IPS DF 6.9 (cell line): ENCODE measurements at places on chromosomes 3 and 15.

DNA sequence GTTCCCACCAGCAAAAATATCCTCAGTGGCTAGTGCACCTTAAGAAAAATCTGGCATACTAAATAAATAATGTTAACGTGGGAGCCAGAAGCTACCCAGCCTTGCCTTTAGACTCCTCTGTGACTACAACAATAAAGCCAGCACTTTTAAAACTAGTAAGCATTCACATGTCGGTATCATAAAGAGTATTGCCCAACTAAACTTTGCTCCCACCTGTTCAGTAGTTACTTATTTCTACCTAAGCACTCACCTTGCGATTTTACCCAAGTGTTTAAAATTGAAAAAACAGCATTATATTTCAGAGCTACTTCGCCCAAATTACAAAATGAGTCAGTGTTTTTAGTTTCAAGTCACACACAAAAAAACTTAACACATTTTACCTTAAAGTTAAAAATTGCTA, 12.8 kb downstream of the ALDH1L1 start:
- no peak for DNase-seq

GRCh38 chr3:171620825-171621434, 160.7 kb upstream of the TNIK start:
- DNase-seq: no peak

DNA sequence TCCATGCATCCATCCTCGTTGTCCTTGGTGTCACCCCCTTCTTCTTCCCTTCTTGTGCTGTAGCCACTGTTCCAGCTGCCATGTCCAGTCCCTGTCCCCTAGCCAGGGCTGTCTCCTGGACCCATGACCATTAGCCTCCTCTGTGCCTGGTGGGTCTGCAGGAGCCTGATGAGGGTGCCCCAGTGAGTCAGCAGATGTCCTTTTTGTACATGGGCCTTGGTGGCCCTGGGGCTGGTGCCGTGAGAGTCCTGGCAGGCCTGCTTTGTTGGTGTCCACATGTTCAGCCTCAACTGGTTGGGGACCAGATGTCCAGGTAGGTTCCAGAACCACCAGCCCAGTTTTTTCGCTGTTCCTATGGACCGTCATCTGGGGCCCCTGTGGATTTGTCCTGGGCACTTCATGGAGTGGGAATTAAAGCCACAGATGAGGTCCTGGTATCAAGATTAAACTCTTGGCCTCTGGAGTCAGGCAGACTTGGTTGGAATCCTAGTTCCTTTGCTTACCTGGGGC, 66.1 kb downstream of the FBLN2 start:
- no peak for DNase-seq

DNA sequence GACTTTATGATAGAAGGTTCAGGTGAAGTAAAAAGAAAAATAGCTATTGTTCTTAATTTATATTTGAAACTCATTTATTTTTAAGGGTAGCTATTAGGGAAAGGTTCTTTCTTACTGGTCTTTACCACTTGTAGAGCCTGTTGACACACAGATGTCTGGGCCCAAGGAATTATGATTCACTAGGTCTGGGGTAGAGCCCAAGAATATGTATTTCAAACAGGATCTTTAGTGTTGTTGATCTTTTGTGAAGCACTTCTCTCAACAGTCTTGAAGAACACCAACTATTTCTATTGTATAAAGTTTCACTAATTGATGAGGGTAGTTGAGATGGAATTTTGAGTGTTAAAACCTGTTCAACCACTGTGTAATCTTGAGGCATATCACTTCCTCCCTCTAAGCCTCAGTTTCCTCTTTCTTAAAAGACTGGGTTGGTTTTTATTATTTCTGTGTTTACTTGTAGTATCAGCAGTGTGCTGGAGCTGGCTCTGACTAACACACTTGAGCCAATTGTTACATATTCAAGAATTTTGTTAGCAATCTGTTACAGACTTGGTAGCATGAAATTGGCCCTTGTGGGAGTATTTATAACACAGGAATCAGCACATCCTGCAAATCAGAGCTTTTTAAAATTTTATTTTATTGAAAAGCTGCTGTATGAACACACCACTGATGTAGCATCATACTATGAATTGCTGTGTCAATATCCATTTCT, 155.9 kb downstream of the RBMS3 start:
- no peak for DNase-seq

DNA sequence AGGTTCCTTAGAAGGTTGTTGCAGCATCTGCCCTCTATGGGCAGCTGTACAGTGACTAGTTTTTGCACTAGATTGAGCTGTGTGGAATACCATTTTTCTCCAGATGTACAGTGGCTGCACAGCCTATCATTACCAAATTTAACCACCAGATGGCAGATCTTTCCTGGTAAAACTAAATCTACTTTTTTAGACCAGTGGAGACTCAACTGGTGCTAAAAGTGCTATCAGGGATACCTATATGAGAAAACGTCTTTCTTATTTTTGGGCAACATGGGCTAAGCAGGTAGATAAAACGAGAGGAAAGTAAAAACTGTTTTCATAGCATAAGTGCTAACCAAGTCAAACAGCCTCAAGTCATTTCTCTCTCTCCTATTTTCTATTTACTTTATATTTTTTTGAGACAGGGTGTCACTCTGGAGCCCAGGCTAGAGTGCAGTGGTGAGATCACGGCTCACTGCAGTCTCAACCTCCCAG, 21.2 kb downstream of the IGSF10 start:
- DNase-seq: no peak

DNA sequence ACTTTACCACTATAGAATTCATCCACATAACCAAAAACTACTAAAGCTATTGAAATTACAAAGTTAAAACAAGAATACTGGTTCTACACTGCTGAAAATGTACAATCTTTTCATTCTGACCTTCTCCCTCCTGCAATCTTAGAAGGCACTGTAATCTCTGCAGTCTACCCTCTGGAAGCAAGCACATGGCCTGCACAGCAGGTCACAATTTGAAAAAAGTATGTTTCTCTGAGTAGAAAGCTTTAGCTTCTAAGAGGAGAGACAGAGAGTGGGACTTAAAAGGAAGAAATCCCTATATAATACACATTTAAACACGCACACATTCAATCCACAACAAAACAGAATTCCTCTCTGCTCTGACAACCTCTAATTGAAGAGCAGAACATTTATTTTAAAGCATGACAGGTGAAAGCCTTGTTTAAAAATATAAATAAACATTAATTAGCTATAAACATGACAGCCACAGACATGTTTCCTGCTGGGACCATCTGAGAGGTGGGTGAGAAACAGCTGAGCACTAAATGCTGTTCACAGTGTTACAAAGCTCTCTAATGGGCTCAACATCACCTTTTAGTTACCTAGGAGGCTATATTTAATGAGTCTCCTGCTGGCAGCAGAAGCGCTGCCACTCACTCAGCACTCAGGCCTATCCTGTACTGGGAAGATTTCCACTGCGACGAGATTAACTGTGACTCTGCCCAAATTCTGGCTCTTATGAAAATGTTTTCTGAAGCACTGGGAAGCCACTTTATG, 447.4 kb downstream of the AGBL1 start:
- no peak for DNase-seq

DNA sequence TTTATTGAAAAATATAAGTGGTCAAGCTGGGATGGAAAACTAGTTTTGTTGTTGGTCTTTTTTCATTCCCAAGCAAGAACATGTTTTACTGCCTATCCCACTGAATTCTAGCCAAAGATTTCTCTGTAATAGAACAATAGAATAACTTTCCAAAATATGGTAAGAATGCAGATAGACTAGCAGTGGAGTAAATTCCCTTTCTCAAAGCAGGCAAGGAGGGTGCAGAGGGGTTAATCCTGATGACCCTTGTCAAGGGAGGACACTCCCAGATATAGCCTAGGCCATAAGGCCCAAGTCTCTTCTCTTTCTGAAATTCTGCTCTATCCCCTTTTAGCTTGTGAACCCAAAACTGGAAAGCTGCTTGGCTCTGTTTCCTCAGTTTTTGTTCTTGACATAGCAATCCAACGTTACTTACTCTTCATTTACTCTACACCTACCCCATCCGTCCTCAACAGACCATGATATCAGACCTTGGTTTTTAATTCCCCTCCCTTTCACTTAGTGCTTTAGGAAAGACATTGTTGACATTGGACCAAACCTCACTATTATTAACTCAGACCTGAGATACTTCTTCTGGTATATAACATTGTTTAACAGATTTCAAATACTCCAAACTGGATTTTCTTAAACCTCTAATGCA, 453.6 kb upstream of the THBS1 start:
- DNase-seq: no peak

DNA sequence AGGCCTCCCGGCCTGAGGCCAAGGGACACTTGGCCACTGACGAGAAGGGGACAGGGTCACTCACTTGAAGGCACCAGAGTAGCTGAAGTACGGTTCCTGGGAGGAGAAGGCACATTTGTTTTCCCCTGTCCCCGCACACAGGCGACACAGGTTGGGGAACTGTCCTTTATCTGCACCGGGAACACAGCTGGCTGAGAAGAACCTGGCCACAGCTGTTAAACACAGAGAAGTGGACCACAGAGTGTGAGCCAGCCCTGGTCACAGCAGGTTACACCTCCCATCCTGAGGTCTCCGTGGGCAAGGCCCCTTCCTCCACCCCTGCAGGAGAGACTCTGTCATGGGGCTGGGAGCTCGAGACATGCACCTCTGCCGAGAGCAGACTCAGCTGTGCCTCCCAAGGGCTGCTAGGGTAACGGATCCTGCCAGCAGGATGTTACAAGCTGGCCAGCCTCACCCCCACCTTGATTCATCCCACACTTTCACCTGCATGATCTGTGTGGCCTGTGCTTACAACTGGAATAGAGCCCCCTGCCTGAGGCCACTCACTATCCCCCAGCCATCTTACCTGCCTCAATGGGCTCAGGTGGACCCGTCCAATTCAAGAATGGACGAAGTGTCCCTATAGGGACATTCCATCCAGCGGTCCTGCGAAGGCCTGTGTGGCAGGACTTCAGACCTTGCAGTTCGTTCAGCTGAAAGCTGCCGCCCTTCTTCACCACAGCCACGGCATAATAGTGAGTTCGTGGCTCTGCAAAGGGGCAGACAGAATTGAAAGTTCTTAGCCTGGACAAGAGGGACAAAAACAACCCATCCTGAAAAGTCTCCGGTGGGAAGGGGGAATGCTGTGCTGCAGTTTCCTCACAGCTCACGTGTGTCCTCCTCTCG, 9.2 kb downstream of the LTF start:
- DNase-seq: no peak

DNA sequence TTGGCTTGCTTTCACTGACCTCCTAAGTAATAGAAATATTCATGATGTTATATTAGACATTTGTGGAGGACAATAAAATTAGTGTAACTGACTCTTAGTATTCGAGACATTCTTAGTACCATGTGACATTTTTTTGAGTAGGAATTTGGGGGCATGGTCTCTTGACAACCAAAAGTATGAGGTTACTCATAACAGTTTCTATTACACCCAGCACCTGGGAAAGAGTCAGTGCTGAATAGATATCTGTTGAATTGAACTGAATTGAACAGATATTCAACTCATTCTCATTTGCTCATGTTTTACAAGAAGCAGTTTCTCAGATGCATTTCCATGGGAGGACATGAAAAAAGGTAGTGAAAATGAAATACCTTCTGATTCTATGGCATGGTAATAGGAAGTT, 84.4 kb downstream of the CMSS1 start:
- no peak for DNase-seq

- no peak for DNase-seq
Measured at GRCh38 chr15:64155802-64156651, 4.5 kb downstream of the SNX22 start.

DNA sequence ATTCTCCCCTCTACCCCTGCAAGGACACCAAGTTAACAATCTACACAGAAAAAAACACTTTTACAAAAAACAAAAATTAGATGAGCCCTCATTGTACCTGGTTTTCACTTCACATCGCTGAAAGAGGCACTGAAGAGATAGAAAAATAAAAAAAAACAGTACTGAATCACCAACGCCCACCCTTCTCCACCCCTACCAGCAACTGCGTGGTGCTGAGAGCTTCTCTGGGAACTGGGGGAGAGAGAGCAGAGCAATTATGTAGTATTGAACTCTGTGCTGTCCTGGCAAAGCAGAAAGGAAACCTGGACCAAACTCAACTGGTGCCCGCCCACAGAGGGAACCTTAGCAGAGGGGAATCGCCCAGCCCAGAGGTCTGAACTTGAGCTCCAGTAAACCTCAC, 44.6 kb downstream of the WDR49 start:
- no peak for DNase-seq

DNA sequence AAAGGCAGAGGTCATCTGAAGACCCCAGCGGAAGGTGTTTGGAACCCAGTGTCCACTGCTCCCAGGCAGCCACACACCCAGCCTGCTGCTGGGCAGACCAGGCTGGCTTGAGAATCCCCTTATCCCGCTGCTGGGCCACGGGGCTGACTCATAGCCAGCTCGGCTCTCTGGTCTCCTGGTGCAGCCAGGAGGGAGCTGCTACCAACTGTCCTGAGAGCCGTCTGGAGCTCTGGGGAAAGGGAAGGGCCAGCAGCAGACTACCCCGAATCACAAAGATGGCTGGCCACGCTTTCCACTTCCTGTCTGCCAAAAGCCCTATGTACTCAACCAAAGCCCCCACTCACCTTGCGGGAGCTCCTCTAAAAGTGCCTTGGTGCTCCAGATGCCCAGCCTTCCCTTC, 38.3 kb downstream of the WHAMM start:
- DNase-seq: no peak

DNA sequence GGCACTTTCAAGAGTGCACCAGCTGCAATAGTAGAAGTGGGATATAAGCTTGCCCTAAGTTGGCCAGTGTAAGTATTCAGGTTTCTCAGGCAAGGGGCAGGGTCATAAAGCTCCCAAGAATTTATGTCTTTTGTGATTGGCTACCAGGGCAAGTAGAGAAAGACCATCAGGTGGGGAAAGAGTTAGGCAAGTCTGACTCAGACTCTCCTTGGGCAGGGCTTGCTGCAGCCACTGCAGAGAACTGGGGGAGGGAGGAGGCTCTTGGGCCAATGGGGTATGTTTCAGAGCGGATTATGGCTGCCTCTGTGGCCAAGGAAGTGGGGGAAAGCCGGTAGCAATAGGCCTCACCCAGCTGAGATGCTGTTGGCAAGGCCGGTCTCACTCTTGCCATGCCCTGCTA, 44.6 kb upstream of the SLC25A36 start:
- DNase-seq: no peak

DNA sequence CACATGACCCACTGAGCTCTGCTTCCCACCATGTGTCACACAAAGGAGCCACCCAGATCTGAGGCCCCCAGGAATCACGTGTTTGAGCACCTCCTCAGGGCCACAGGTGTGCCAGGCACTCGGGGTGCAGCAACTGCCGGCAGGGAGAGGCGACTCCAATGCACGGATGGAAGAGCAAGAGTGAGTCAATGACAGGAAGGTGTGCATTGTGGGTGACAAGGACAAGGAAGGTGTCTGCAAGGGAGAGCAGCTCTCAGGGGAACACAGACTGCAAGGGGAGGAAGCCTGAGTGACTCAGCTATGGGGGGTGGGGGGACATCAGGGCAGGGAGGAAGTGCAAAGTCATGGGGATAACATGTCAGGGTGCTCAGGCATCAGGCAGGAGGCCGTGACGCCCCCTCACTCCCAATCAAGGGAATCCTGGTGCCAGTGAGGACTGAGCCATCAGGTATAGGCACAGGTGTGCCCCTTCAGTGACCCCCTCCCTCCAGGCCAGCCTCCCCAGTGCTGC, 67.4 kb downstream of the NUP210 start:
- DNase-seq: no peak
